ENCODE measurements at places on chromosomes 5 and 9.
A peak's percentile ranks its signal among the peaks of the same experiment; 100 is the strongest.

DNA sequence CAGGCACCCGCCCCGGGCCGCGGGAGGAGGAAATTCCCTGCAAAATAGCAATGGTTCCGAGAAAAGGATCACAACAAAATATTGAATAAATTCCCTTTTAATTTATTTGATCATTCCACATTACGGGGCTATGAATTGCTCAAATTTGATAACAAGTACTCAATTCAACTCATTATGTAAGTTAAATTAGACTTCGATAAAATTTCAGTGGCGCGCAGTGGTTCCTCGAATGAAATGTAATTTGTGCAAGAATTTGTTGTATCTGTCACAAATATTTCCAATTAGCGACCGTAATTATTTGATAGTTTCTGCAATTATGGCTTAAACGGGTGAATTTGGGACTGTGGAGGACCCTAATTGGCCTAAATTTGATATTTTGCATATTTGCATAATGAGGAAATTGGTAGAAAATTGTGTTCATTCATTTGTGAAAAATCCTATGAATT is 76.0 kb upstream of the TBCA start:
- no peak for DNase-seq

DNA sequence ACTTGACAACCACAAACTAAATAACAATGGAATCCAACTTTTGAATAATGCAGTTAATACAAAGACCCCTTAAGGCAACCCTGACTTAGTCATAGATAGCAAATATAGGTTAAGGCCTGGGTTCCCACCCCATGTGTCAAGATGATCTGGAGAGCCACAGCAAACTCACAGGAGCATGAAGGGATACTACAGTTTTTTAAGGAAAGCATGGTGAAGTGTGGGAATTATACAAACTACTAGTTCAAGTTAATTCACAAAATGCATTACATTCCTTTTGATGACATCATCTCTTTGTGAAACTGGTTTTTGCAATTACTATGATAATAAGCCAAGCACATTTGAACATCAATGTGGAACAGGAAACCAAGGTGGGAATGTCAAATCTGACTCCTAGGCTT is 50.6 kb downstream of the LHFPL2 start:
- no peak for DNase-seq

GRCh38 chr5:146205499-146206202 is 2.2 kb downstream of the RBM27 start:
- no peak for DNase-seq

GRCh38 chr9:136244122-136244968 is 1.3 kb downstream of the QSOX2 start:
- peak; percentile 67 for DNase-seq

DNA sequence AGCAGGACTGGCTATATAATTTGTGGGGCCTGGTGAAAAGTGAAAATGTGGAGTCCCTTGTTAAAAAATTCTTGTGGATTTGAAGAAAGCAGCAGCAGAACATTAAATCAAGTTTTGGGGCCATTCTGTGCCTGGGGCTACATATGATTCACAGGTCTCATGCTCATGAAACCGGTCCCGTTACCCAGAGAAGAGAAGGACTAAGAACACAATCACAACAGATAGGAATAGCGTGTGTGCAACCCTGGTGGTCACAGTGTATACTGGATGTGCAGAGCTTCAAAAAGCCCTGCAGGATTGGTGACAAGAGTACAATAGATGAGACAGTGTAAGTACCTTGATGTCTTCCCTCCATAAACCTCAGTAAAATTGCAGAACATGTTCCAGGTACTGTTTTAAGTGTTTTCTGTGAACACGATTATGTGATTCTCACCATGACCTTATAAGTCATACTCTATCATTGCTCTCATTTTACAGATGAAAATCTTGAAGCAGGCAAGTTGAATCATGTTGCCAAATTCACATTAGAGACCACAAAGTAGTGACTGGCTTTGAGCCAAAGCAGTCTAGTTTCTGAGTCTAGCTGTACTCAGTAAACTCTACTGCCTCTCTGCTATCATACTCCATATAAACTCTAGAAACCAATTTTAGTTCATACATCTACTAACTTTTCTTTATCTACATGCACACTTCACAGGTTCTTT is 636.5 kb downstream of the TAF11L14 start:
- DNase-seq = peak; percentile 24

DNA sequence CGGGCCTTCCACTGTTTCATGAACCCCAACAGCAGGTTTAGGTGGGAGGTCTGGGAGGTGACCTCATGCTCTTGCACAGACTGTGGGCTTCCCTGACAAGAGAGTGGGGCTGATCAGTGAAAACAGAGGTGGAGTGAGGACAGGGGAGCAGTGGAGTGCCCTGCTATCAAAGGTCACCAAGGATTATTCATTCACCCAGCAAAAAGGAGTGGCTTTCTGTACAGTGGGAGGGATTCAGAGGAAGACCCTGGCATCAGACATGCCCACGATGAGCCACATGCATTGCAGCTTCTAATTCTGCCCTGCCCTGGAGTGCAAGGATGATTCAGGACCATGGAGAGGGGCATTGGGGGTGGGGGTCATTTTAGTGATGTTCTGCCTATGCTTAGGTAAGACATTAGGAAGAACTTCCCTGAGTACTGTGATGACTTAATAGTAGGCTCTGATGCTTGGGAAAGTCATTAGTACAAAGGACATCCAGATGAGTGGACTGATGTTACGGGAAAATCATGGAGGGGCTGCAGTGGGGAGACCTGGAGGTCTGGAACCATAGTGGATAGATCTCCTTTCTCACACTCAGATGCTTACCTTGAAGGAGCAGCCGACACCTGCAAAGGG is 12.8 kb downstream of the TRAF1 start:
- no peak for DNase-seq

GRCh38 chr5:116573279-116573701 is 1.3 kb downstream of the SEMA6A start:
- peak; percentile 89 for DNase-seq

DNA sequence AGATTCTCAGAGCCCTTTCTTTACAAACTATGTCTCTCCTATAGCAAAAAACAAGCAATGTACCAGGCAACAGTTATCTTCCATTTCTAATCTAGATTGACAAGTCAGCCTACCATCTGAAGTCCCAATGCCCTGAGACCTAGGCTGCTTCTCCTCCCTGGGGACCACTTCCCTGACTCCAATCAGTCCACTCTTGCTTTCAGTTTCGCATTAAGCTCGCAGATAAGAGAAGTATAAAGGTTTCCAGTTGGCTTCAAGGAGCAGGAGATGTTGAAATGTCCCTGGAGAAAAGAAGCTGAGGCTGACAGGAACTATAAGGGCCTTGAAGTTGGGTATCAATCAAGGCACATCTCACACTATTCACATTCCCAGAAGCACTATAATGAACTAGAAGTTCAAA is 32.3 kb downstream of the ERP44 start:
- peak; percentile 33 for DNase-seq

DNA sequence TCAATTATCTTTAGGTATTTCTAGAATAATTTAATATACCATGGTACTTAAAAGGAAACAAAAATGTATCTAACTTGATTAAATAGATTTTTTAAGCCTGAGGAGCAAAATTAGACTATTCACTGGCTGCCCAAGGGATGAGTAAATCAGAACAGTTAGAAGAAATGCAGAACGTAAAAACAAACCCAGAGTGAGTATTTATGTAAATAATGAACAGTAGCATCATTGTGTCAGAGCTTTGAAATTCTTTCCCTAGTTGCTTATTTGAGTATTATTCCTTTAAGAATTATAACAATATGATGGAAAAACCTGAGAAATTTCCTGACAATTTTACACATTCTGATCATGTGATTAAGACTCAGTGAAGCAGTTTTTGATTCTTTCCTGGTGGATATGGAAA is 200.9 kb downstream of the GDNF start:
- DNase-seq = no peak

DNA sequence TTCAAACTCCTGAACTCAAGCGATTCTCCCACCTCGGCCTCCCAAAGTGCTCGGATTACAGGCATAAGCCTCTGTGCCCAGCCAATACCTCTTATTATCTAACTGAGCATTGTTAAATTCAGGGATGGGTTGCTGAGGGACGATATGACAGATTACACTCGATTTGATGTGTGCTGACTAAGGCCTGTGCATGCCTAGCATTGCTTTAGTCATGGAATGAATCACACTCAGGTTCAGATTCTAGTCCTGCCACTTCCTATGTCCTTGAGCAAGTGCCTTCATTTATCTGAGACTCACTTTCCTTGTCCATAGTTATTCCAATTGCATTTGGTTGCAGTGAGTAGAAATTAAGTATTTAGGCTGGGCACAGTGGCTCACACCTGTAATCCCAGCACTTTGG is 19.5 kb downstream of the THBS4 start:
- no peak for DNase-seq

All from NCI-H69 (cell line).